ENCODE measurements at places on chromosomes 7 and 10.

- no peak for DNase-seq
Measured at GRCh38 chr10:98456686-98457482, 10.1 kb upstream of the HPS1 start.

GRCh38 chr10:61742812-61743211, 80.1 kb downstream of the CABCOCO1 start:
- DNase-seq = no peak

DNA sequence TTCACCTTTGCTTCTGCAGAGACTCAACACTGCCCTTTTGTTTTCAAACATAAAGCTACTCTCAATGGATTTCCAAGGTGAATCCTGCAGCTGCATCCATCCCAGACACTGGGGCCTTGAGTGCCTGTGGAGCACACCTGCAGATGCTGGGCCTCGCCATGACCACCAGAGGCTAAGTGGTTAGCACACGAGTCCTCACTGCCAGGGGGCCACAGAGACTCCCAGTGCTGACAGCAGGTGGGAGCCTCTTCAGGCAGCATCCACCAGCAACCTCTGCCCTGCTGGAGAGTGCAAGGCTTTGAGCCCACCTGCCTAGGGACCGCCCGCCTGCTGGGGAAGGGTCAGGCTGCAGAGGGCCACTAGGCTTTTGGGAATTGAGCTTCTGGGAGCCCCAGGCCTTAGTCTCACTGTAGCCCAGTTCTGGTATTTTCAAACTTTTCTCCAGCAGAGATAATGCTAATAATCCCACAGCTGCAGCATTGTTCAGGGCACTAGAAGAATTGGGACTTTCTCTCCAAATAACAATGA, 9.4 kb upstream of the HPS1 start:
- no peak for DNase-seq

GRCh38 chr10:49625411-49625810, 11.6 kb downstream of the CHAT start:
- no peak for DNase-seq

DNA sequence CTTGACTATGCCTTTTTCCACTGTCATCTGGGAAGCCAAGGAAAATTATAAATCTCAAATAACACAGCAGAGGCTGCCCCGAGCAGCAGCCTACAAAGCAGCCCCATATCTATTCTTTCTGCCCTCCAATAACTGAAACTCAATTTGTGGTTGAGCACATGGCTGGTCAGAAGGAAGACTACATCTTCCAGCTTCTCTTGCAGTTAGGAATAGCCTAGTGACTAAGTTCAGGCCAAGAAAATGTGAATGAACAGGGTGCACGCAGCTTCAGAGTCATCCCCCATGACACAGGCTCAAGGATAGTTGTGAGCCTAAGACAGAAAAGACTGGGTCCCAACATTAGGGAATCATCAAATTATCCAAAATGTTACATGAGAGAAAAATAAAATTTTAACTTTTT, 42.3 kb downstream of the CHCHD3 start:
- DNase-seq = no peak

GRCh38 chr10:124013916-124014315, 79.5 kb downstream of the CHST15 start:
- no peak for DNase-seq

DNA sequence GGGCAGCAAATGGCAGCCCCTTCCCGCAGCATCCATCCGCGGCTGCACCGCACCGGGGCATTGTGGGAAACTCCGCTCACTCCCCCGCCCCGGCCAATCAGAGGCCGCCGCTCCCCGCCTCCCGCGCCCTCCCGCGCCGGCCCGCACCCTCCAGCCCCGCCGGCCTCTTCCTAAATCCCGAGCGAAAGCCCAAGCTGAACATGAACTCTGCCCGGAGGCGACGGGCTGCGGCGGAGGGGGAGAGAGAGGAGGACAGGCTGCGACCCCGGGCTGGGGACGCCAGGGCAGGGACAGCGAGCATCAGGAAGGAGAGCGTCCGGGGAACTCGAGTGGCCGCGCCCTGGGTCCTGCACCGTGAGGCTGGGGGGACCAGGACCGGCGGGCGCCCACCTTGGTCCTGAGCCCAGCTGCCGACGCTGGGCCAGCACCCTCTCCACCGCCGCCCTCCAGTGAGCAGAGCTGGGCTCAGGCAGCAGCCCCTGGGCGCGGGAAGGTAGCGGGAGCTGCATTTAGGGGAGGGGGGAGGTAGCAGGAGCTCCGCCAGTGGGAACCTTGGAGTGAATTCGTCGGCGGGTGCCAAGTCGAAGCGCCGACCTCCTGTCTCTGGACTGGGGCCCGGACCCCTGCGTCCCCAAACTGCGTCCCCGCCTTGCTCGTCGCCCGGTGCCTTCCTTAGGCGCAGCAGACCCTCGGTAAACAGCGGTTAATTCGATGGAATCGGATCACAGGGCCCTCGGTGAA, at the start of gene DGKI:
Gene DGKI (minus strand): TSS at position 148 of the 741 bp plus-strand sequence.
- peak; percentile 72 for DNase-seq

DNA sequence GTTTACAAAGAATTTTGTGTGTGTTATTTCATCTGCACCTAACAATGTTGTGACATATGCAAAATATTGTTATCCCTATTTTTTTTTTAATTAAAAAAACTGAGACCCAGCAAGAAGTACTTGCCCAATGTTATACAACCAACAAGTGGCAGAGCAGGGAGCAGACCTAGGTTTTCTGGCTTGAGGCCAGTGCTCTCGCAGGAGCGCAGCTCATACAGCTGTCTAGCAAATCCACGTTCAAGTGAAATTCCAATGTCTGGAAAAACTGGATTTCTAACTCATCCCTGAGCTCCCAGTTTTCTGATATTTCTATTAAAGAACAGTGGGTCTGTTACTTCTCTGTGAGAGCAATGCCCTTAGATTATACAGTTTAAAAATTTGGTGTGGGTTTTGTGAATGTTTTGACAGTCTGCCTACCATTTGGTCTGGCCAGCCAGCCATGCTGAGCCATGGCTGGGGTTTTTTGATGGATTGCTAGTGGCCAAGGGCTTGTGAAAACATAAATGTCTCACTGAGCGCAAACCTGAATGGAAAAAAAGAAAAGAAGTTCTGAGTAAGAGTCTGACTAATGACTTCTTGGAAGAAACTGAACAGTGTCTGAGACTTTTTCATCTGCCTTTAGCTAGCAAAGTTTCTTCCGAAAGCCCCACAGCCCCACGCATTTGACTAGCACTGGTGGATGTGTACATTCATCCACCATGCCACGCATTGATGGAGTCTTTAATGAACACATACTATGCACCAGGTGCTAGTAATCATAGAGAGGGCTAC, 15.4 kb upstream of the PRF1 start:
- DNase-seq = no peak

GRCh38 chr10:97518301-97519043, 19.7 kb downstream of the UBTD1 start:
- DNase-seq = no peak

DNA sequence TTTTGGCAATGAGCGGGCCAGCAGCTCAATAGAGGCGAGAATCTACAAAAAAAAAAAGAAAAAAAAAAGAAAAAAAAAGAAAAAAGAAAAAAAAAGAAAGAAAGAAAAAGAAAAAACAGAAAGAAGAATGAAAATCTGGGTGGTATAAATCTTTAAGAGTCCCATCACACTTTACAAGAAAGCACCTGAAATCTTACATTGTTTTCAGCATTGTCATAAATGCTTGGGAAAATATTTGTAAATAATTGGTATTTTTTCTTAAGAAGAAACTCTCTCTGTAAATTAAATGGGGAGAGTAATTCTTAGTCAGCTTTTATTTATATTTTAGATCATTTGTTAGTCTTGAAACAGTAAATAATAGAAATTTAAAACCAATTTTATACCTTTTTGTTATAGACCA, 38.2 kb downstream of the NDUFB2 start:
- no peak for DNase-seq

DNA sequence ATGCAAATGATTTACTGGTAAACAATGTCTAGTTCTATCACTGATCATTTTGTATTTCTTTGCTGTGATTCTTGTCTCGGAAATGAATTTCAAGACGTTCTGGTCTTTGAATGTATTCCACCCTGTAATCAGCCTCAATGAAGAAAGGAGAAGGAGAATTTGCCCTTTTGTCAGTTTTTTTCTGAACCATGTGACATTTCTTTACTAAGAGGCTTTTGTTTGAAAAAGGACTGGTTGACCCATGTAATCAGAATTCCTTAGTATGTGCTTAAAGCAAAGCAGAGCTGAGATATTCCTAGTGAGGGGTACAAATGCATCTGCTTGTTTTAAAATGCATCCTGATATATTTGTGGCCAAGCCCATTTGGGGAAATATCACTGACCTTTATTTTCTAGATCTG, 581.6 kb downstream of the ETV1 start:
- DNase-seq = no peak

DNA sequence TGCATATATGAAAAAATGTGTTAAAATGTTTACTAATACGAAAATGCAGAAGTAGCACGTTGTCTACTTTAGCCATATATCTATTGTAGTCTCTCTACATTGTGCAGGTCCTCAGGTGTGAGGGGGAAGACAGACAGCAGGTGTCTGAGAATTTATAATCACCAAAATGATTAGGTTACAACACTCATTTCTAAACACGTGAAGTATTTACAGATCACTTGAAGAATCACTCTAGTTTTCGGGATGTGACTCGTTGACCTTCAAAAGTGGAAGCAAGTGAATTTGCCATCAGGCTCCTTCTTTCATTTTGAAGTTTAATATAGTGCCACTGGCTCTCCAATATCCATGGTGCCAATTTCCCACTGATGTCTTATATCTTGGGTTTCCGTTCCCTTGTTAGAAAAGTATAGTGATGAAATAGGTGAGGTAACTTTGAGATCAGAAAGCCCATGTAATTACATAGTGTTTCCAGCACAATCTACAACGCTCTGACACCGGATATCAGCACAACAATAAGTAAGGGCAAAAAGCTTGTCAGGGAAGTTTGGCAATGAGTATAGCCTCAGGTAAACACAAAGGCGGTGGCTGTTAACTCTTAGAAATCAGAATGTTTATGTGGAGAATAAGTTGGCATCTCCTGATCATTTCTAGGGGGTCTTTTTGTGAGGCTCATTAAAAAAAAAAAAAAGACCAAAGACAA, 57.5 kb upstream of the SP4 start:
- no peak for DNase-seq

DNA sequence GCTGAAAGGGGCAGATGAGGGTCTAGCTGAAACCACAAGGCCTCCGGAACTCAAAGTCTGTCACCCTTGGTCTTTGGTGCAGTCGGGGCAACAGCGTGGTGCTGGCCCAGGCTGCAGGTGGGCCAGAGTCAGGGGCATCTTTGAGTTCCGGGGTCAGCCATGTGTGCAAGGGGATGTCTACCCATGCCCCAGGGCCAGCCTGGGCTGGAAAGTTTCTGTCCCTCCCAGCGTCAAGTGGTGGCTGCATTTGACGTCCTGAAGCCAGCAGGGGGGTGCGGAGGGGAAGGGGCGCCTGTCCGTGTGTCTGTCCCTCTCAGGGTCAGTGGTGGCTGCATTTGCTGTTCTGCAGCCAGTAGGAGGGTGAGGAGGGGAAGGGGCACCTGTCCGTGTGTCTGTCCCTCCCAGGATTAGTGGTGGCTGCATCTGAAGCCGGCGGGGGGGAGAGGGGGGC, 638 bp downstream of the BRAT1 start:
- no peak for DNase-seq

GRCh38 chr10:33066558-33067236, 108.7 kb upstream of the ITGB1 start:
- no peak for DNase-seq

DNA sequence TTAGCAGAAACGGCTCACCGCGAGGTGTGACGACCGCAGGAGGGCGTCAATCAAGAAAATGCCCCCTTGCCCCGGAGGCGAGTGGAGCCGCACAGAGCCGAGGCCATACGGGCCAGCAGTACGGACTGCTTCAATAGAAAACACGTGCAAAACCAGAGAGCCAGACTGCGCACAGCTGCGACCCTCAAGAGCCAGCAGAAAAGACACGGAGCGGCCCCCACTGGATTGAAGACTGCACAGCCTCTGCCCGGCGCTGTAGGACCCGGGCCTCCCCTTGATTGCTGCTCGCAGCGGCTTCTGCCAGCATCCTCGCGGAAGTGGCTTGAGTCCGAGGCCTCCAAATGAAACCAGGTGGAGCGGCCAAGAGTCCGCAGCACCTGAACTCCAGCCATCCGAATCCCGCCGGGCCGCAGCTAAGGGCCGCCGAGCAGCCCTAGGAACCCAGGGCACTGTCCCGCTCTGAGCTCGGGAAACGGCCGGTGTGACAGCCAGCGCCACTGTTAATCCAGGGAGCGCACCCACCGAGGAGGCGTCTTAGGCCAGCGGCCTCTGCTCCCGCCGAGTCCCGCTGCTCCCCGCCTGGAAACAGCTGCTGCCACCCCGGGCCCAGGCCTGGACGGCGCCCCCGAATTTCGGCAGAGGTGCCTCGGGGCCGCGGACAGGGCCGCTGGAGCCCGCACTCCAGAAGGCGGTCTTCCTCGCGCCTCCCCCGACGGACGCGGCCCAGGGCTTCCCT, 660 bp upstream of the HHEX start:
- no peak for DNase-seq

DNA sequence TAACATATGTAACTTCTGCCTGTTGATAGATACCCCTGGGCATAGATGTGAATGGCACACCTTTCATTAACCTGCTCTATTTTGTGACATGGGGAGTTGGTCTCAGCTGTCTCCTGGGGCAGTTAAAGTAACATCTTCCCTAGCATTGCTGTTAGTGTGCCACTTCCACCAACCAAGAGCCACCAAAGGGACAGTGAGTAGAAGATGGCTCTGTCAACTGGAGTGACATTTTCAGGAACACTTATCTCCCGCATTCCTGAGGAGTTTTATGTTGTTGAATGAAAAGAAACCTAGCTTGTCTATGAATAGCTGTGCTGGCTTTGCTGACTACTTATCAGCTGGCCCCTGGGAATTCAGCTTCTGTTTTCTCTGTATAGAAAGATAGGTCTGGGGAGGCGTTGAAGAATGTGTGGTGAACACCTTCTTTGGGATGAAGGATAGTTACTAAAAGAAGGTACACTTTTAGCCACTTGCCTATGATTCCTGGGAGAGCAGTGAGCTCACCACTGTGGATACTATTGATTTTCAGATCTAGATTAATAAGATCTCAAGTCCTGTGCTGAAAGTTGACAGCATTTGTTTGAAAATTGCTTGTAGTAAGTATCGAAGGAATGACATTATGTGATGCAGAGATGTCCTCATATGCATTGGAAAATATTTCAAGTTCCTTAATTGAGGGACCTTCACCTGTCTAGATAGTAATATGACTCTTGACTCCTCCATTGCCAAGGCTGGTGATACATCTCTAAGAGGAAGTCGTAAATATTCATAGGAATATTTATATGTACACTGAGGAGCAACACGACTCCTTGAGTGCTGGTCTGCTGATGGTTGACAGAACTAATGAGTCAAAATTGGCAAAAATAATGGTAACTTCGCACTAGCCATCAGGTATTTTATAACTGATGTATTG, 7.6 kb downstream of the STARD3NL start:
- DNase-seq = no peak

GRCh38 chr7:123435080-123435700, 99.2 kb downstream of the IQUB start:
- no peak for DNase-seq

- no peak for DNase-seq
Measured at GRCh38 chr7:129529643-129530042, 27.3 kb downstream of the SMKR1 start.

GRCh38 chr7:95596198-95597063, at the start of gene PDK4:
Gene PDK4, minus strand, starts transcription at chr7:95596516. Its CDS starts 223 bp downstream, at chr7:95596293.
- DNase-seq = peak; percentile 89

- DNase-seq = no peak
Measured at GRCh38 chr7:106858618-106859532, 6.2 kb upstream of the PIK3CG start.

Measured in anterior cingulate cortex (tissue), 58 donors.